Psoas muscle (tissue), 8 donors: ENCODE measurements at places on chromosomes 12 and 14.

DNA sequence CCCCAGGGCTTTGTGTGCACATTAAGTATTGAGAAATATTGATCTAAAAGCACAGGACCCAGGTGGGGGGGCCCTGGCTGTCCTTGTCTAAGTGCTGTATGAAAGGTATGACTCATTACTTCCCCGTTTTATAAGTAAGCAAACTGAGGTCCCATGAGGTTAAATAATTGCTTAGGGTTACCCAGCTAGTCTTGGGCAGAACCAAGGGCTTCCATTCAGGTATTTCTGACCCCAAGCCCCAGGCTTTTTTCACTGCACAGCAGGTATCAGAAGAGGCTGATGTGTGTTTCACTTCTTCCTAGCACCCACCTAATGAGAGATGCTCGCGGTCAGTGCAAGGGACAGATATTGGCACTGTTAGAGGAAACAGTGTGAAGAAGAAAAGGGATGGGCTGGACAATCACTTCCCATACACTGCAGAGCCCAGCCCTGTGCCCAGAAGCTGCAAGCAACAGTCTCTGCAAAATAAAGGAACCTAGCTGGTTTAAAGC, 4.7 kb upstream of the TC2N start:
- DNase-seq: no peak

GRCh38 chr12:127650626-127651025, 616.3 kb upstream of the TMEM132C start:
- no peak for DNase-seq

- no peak for DNase-seq
Measured at GRCh38 chr14:33642080-33642479, 308.8 kb downstream of the EGLN3 start.

DNA sequence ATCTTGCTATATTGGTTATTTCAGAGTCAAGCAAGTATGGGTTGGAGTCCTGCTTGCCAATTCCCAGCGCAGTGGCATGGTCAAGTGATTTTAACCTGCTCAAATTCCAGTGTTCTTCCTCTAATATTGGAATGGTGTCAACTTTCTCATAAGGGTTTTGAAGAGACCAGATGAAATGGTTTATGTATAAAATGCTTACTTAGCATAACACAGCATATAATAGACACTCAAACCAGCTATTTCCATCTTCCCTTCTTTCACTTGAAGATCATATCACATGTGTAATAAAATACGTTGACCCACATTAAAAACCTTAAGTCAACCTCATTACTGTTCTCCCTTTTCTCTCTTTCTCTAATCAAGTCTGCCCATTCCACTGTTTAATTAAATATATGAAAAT, 144.0 kb downstream of the NAV3 start:
- DNase-seq: no peak

DNA sequence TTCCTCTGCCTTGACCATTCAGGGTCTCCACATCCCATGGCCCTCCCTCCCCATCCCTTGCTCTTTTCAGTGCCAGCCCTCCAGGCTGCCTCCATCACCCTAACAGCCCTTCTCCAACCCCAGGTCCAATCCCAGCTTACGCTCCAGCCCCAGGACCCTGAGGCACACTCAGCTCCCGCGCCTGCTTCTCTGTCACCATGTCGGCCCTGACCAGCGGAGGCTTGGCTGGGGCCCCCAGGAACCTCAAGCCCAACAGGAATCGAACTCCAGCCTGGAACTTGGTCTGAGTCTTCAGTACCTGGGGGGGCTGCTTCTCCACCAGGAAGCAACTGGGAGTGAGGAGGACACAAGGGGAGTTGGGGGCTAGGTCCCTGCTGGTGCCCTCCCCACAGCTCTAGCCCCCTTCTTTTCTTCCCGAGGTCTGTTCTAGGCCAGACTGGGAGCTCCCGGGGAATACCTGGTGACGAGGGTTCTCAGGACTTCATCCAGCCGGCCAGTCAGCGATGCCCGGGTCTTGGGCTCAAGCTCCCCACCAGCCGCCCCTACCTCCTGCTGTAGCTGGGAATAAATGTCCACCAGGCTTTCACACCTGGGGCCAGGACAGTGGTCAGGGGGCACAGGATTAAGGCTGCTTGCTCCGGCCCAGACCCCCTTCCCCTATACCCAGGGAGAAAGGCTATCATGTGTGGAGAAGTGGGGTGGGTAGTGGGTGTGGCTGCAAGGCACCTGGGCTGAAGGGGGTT, 6.0 kb downstream of the STAT6 start:
- no peak for DNase-seq

DNA sequence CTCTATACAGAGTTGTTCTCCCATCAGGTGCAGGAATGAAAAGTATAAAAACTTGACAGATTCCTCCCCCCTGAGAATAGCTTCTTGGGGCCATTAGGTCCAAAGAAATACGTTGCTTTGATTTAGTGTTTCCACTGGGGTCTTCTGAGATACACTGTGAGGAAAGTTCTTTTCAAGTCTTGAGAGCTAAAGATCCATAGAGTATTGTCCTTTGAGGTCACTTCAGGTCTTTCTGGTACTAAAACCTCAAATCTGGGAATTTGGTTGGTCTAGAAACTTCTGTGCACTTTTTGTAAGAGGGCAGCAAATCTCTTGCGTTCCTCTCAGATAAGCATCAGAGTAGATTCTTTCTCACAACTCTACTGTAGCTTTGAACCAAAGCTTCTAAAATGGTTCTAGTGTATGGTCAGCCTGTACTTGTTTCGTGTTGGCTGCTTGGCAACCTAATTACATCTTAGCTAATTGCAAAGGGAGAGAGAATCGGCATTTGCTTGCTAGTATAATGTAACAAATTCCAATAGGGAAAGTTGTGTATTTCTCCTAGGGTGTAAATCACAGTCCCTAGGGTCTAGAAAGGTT, 10.0 kb downstream of the SRSF5 start:
- no peak for DNase-seq

DNA sequence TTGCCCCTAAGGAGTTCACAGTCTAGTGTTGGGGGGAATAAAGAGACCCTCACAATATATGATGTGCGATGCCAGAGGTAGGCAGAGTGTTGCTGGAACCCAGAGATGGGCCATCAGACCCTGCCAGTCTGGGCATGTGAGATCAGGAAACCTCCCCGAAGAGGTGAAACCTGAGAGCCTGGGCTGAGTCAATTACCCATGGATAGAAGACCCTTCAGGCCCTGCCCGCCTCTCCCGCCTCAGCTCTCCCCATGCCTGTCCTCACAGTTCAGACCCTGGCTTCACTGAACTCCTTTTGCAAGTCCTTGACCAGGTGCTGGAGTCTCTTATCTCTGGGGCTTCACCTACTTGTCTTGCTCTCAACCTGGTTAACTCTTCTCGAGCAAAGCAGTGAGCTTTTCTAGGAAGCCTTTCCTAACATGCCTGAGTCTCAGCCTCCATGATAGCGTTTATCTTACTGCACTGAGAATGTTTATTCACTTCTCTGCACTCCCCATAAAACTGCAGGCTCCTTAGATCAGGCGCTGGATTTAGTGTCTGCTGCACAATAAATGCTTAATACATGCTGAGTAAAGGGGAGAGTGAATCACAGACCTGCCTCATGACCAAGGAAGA, 19.6 kb downstream of the ALDH1L2 start:
- DNase-seq: no peak

GRCh38 chr14:68968051-68968450, 11.1 kb downstream of the ACTN1 start:
- DNase-seq: no peak

- DNase-seq: no peak
Measured at GRCh38 chr12:59067083-59067482, 146.8 kb upstream of the LRIG3 start.

GRCh38 chr12:127119600-127120140, 1147.3 kb upstream of the TMEM132C start:
- DNase-seq: no peak

DNA sequence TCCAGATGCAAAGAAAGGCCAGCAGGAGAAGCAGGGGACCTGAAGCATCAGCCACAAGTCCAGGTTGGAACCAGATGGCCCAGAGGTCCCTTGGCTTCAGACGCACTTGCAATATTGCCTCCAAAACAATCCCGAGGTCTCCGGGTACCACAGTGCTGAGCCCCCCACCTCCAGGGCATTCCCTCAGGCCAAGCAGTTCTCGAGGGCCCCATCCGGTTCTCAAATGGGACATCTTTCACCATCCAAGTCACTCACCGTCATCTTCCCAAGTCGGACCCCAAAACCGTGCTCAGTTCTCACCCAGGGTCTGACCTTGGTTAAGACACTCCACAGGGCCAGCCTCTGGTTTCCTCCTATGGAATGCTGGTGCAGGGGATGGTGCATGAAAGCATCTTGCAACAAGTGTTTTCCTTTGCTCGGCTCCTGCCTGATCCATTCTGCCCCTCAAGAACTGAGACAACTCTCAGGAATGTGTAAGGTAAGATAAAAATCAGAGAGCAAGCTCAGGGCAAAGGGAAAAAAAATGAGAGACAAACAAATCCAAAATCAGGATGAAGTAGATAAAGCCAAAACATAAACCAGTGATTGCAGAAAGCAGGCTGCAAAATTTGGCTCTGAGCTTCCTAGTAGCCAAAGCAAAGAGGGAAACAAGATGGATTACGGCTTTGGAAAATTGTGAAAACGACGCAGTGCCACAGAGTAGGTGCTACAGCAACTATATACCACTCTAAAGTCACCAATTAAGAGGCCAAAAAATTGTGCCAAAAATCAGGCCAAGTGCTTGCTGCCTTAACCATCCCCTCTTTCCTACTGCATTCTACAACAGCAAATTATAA, 8.0 kb downstream of the NCOR2 start:
- no peak for DNase-seq

DNA sequence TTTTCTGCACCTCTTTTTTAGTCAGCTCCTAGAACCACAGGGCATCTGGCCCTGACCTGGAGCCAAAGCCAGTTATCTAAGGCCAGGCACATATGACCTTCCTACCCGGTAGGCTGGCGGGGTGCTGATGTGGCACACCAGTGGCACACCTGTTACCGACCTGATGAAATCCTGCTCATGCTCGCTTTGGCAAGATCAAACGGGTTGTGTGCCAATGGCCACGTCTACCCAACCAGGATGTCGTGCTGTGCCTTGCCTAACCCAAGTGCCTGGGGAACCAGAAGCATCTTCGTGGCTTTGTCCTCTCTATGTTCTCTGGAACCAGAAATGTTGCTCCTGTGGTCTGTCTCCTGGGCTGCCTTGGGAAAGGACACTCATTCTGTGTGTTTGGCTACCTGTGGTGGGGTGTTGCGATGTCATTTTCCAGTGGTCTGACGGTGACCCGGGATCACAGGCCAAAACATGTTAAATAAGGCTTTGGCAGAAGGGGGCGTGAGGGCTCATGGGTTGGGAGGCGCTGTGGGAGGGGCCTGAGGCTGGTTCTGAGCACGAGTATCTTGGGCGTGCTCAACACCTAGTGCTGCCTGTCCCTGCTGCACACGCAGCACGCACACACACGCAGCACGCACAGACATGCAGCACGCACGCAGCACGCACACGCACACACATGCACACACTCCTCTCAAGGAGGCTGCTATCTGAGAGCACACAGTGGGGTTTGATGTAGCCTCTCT, 27.9 kb downstream of the CCNK start:
- peak; percentile 52 for DNase-seq
